Activated CD4-positive, CD25-positive, alpha-beta regulatory T cell treated with anti-CD3 and anti-CD28 coated beads, Interleukin-2, amount 50 U/mL, for 24 hours (primary cell): ENCODE measurements at places on chromosomes 16 and 17.

DNA sequence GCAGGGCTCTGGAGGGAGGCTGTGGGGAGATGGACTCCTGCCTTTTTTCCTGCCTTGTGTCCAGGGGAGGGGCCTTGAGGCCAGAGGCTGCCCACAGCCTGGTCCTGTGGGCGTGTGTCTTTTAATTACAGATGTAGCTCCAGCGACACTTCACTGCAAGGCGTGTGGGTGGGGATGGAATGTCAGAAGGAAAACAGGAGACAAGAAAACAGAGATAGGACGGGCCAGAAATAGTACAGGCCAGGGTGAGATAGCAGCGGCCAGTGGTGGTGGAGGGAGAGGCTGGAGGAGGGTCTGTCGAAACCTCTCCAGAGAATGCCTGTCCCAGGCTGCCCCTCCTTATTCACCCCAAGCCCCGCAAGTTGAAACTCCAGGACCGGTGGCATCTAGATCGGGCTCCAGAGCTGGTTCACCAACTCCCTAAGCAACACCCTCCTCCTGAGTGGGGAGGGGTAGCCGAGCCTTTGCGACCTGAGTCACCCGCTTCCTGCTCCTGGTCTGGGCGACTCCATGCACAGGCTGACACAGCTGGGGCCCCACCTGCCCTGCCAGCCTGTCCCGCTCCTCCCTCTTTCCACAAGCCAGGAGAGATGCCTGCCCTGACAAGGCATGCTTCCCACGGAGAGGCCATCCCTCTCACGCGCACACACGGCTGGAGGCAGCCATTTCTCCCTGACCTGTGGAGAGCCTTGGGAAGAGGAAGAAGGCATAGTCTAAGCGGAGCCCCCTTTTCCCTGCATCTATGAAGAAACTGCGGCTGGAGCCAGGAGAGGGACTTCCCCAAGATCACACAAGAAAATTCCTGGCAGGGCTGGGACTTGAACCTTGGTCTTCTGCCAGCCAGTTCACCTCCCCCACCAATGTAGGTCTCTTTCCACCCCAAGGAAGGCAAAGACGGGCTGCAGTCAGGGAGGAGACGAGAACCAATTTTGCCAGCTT, 6.6 kb upstream of the JUP start:
- ATAC-seq = peak; percentile 27

GRCh38 chr16:31477220-31478216, 5.4 kb upstream of the SLC5A2 start:
- ATAC-seq = peak; percentile 27

DNA sequence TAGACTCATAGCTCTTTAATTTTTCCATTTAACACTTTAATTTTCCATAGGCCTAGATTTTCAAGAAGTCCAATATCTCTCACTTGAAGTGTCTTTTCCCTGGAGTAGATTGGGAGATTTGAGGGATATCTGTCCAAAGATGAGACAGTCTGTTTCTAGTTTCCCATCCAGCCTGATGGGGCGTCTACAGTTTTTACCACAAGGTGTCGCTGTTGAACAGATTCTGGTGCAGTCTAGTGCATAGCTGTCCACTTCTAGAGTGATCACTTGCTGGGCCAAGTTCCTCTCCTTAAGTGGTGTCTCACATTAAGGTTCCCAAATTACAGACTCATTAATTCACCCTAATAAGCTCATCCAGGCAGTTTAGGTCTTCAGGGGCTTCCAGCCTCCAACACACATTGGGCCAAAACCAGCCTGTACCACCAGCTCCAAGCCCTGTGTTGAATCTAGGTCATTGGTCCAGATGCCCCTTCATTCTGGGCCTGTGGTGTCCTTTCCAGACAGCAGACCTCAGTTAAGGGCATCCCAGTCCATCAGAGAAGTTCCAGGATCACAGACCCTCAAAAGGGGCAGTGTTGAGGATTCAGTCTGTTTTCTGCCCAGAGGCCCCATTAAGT, 9.4 kb downstream of the SNX20 start:
- ATAC-seq = peak; percentile 29

DNA sequence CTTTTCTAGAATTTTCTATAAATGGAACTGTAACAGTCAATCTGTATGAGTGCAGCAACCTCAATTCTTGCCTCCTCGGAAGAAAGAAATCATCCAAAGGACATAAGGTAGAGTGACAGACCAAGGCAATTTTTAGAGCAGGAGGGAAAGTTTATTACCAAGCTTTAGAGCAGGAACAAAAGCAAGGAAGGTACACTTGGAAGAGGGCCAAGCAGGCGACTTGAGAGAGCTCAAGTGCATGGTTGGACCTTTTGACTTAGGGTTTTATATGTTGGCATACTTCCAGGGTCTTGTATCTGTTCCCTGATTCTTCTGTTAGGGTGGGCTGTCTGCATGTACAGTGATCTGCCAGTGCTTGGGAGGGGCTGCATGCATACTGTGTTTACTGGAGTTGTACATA, 50.3 kb downstream of the SCNN1G start:
- ATAC-seq = no peak

DNA sequence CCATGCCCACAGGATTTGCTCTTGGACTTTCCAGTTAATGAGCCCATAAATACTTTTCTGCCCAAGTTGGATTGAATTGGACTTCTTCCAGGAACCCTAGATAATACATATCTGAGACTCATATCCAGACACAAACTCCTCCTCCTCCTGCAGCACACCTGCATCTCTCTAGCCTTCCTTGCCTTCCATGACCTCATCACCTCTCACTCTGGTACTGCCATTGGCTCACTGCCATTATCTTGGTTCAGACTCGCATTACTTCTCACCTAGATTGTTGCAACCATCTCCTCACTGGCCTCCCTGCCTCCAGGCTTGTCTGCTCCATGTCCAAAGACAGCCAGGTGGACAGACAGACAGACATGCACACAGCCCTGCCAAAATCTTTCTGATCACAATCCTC, 4.8 kb upstream of the SYT17 start:
- ATAC-seq = no peak

DNA sequence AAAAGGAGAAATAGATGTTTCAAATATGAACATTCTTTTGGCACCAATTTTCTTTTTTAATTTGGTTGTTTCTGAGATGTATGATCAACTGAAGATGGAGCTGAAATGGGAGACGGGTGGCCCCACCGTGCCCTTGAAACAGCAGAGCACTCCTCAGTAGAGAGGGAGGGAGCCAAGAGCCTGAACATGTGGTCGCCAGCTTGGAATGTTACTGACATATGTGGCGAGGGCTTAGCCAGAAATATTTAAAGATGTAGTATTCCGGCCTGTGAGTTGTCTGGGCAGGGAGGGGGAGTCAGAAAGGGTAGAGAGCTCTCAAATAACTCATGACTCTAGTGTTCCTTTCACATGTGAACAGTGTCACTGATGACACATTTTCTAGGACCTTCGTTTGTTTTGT, 13.3 kb upstream of the MRC2 start:
- no peak for ATAC-seq

DNA sequence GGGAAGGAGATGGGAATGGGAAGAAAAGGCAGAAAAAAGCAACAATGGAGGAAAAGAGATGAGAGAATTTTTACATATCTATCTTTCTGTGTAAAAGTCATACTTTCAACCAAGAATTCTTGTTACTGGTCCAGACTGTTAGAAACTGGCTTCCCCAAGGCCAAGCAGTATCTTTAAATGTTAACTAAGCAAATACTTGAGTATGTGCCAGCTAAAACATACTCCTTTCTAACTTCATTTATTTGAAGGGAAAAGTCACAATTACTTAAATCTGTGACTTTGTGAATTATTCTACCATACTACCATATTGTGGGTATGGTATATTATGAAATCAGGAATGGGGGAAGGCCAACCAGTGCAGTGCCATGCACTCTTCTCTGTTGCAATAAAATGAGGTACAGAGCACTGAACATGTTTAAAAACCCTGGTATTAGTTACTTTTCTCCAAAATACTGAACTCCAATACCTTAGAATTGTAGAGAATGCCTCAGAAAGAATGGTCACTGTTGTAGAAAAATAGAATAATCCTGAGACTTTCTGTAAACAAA, 92.3 kb upstream of the C17orf78 start:
- ATAC-seq = no peak

DNA sequence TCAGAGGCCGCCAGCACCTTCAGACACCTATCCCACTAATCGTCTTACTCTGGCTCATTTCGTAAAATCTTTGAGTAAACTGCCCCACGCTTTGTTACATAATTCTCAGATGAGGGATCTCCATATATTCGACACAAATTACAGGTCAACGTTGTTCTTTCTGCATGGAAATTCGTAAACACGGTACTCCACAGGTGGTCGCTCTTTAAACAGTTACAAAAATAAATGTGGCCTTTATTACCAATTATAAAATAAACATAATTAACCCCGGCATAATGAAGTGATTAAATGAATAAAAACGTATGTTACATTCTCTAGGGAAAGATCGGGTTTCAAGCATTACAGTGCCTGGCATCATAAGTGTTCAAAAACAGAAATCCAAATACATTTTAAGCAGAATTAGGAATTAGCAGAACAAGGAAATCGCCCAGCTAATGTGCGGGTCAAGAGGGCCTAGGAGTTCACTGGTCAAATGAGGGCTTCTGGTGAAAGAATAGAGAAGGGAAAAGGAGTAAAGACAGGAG, 943 bp upstream of the PIP4K2B start:
- no peak for ATAC-seq

DNA sequence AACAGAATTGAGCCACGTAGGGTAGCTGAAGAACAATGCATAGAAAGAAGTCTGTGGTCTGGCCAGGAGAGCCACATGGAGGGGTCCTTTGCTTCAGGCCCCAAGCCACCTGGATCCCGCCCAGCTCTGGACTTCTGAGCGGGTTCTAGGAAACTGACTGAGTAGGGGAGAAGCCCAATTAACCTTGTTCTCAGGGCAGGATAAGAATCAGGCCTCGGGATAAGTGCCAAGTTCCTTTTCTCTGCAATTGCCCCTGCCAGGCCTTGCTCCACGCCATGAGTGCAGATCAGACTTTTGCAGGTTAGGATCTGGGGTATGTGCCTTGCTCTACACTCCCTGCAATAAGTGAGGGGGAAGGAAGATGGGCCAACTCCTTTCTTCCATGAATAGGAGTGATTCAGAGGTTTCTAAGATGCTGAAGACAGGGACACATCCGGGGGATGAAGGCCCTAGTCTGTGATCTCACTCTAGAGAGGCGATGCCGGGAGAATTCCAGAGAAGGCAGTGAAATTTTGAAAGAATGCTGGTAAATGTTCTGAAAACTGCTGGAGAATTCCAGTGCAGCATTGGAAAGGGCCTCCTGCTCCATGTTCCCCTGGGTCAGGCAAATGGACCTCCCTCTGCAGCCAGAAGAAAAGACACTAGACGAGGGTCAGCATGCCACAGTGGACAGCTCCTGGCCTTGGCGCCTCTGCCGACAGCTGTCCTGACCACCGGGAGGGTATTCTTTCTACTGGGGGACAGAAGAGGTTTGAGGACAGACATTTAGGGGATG, 5.8 kb downstream of the NEUROD2 start:
- ATAC-seq = no peak

DNA sequence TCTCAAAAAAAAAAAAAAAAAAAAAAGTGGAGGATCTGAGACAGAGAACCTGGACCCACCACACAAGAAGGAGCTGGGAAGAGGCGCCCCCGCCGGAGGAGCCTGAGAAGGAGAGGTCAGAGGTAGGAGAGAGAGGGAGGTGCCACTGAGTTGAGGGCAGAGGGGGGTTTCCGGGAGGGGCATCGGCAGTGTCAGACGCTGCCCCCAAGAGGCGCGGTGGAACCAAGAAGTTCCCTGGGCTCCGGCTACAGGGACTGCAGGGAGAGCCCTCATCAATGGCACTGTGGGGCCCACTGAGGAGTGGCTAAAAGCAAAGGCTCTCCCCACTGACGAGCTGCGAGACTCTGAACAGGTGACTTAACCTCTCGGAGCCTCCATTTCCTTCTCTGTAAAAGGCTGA, 4.2 kb downstream of the CCDC42 start:
- ATAC-seq = peak; percentile 44

DNA sequence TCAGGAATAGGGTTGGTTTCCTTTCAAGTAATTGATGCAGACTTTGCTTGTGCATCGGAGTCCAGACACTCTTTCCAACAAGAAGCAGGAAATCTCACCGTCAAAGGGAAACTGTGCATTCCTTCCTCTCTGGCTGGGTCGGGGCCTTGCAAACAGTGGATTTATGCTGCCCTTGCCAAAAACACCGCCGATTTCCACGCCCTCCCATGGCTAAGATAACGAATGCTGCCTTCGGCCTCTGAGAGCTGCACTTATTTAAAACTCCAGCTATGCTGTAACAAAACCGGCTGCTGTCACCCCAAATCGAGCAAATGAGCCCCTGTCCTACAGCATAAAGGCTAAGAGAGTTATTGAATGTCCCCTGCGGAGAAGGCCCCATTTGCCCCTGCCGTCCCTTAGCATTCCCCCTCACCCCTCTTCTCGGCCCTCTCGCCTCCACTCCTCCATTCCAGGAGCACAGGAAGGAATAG, 275.5 kb upstream of the IRX5 start:
- no peak for ATAC-seq

GRCh38 chr17:57913575-57914272, 41.5 kb downstream of the CUEDC1 start:
- ATAC-seq = no peak

DNA sequence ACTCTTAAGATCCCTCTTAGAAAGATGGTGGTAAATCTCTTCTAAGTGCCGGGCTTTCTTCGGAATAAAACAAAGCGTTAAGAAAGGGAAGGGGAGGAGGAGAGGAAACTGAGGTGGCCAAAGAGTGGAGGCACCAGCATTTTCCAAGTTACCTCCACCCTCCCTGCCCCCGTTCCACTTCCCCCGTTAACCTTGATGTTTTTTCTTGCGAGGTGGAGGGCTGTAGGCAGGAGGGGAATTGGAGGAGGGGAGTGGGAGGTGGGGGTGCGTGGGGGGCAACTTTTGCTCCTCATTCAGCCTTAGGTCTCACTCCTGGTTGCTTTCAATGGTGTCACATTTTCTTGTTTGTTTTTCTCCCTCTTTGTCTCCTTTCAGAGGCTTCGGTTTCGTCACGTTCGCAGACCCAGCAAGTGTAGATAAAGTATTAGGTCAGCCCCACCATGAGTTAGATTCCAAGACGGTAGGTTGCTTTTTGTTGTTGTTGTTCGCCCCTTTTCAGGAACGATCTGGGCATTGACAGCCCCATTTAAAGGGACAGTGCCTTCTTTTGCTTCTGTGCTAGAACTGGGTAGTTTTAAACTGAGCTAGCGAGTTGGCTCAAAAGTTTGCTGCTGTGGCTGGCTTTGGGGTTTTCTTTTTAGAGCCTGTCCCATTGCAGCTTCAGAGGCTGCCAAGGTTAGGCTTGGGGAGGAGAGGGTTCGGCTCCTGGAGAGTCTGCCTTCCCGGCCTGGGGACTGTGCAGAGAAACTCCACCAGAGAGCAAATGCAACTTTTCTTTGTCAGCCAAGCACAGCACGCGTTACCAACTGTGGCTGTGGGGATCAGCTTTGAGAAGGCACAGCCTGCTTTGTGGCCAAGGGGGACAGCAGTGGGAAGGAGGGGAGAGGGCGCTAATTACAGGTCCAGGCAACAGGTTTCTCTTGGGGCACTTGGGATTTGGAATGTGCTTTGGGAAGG, 1.9 kb downstream of the MSI2 start:
- ATAC-seq = no peak

DNA sequence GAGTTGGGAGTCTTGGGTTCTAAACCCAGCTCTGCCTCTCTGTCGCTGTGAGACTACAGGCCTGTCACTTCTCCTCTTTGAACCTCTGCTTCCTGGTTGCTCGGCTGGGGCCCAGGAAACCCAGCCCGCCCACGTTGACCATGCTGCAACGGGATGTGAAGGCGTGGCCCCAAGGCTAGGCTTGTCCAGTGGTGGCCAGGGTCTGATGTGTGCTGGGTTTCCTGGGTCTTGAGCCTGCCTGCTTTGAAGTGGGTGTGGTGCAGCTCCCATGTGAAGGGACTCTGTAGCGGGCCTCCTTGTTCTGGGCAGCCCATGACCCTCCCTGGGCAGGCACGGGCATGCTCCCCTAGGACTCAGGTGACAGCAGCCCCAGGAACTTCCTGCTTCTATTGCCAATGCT, 82.3 kb downstream of the SDR42E1 start:
- ATAC-seq = no peak
